Activated naive CD4-positive, alpha-beta T cell treated with anti-CD3 and anti-CD28 coated beads, Interleukin-2, amount 50 U/mL, for 16 hours (primary cell): ENCODE measurements at places on chromosomes 1 and 21.

- no peak for DNase-seq
These were observed 9.3 kb downstream of the RASSF5 start for GRCh38 chr1:206516728-206516990.

DNA sequence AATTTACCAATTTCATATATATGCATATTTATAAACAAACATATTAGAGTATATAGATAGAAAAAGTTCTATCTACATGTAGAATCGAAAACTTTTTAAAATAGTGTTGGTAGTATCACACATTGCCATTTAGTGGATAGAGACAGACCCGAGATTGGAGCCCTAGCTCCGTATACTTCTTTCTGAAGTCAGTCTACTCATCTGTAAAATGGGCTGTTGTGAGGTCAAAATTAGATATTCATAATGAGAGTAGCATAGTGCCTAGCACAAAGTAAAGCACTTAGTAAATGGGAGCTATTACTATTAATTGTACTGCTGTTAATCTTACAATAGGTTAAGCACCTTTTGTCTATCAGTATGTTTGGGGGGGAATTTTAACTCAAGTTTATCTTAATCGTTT is 4.2 kb upstream of the RSPH1 start:
- no peak for DNase-seq

DNA sequence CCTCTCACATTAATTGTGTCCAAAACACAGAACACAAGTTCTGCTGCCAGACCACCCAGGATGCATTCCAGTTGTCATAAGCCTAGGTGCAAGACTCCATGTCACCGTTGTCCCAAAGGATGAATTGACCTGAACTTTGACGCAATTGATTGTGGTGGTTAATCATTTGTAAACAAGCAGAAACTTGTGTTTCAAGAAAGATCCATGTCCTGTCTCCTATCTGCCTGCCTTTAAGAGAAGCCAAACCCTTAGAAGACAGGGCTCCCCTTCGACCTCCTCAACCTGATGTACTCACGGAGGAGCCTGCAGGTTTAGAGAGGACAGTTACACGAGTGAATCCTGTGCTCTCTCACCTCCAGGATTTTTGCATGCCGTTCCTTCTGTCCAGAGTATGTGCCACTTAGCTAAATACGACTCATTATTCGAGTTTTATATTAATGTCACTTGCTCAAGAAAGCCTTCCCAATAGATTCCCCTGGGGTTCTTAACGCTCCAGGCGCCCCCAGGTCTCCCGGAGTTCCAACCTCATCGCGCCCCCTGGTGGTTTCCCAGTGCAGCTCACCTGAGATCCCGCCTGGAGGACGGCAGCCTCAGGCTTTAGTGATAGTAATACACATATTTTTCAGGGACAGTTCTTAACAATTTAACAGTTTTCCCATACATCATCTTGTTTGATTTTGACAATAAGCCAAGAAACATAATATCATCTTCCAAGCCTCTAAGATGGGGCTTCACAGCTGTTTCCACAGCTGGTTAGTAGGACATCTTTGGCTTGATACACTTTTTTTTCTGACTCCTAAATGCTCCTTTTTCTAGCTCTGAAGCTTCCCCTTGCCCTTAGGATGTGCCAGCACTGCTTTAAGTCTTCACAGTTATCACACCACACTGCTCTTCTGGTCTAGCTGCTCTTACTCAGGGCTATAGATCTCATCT is 2.4 kb upstream of the C8B start:
- no peak for DNase-seq

GRCh38 chr1:61157468-61157987 is 75.2 kb downstream of the NFIA start:
- DNase-seq = no peak

DNA sequence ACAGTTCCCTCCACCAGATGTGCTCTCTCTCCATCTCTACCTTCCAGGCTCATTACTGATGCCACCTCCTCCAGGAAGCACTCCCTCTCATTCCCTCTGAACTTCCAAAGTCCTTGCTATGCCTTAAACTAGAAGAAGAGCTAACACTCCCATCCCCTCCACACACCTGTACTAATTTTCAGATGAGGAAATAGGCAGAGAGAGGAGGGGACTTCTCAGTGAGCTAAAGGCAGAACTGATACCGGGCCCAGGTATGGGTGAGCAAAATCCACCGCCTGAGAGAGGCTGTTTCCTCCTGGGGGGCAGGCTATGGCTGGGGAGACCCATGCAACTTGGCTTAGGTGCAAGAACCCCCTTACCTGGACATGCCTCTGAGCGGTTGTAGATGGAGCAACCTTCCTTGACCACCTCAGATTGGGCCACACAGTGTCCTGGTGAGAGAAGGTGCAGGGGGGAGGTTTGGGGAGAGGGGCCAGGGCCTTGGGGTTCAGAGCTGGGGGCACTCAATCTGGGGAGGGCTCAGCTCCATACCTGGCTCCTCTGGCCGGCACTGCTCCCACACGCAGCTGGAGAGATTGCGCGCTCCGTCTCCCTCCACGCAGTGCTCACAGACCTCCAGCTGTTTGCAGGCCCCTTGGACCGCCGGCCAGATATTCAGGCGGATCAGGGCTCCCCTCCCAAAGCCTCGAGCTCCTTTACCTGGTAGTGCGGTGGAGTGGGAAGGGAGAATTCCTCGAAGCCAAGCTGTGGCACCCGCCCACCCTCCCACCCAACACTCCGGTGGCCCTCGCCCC is 967 bp downstream of the CD164L2 start:
- no peak for DNase-seq

- DNase-seq = no peak
These were observed 8.5 kb downstream of the GNG12 start for GRCh38 chr1:67824766-67825165.

DNA sequence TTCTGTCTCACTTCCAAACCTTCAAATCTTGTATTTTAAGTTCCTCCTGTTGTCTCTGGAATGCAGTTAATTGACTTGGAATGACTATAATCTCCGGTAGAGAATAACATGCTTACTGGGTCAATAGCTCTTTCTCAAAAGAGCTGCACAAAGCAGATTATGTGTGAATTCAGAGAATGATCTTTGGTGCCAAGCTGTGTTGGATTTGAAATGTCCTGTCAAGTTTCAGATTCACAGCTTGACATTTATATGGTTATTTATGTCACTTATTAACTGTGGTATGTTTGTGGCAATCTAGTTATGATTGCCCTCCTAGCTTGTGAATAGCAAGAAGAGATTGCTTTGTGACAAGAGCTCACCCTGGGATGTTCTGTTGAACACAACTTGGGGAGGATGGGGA is 128.3 kb upstream of the KCNE2 start:
- DNase-seq = no peak

DNA sequence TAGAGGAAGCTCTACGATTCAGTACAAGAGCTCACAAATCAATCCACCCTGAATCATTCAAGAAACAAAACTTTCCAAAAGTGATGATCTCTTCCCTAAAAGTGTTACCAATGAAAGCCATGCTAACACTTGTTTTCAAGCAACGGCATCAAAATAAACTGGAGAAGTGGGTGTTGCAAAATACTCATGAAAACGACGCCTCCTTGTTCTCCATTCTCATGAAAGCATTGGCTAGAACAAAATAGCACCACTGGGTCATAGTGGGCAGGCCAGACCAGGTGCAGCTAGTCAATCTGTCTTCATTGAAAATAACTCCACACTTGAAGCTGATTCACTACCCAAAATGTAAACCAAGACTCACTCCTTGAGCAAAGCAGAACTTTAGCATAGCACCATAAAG is 4.3 kb downstream of the TIAM1 start:
- DNase-seq = no peak

- no peak for DNase-seq
These were observed 204.8 kb downstream of the AKT3 start for GRCh38 chr1:243645281-243645680.

- no peak for DNase-seq
These were observed 313.5 kb upstream of the SGIP1 start for GRCh38 chr1:66220477-66220876.

GRCh38 chr1:71422221-71422620 is 341.4 kb upstream of the ZRANB2 start:
- no peak for DNase-seq

GRCh38 chr1:198850196-198850595 is 211.4 kb downstream of the PTPRC start:
- no peak for DNase-seq

DNA sequence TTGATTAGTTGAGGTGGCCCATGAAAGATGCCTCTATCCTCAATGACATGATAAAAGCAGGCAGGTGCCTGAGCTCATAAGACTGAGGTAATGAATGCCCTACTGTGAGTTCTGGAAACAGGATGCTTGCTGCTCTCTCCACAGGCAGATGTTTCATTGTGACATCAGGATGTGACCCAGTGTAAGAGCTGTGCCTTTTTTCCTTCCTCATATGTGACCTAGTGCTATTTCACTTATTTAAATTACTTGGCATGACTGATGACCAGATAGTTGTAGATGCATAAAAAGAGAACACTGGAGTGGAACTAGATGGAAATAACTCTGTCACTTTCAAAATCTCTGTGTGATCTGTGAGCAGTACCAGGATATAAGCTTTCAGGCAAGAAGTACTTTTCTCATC is 31.9 kb downstream of the KIF14 start:
- no peak for DNase-seq

GRCh38 chr1:43653893-43654292 is 3.9 kb downstream of the KDM4A start:
- DNase-seq = no peak

GRCh38 chr1:56200442-56200841 is 378.9 kb downstream of the PLPP3 start:
- DNase-seq = no peak

GRCh38 chr1:107794571-107794970 is 170.4 kb downstream of the VAV3 start:
- no peak for DNase-seq

DNA sequence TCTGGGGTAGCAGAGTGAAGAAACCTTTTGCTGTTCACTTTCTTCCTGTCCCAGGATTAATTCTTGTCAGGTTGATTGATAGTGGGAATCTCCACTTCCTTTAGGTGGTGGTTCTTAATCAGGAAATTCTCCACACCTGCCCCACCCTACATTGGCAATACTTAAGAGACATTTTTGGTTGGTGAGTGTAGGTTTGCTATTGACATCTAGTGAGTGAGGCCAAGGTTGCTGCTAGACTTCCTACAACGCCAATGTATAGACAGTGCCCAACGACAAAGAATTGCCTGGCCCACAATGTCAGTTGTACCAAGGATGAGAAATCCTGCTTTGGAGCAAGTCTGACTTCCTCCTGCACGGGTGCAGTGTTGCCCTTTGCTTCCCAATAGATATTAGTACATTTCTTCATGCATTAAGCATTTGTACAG is 38.5 kb downstream of the MAP3K7CL start:
- DNase-seq = no peak

DNA sequence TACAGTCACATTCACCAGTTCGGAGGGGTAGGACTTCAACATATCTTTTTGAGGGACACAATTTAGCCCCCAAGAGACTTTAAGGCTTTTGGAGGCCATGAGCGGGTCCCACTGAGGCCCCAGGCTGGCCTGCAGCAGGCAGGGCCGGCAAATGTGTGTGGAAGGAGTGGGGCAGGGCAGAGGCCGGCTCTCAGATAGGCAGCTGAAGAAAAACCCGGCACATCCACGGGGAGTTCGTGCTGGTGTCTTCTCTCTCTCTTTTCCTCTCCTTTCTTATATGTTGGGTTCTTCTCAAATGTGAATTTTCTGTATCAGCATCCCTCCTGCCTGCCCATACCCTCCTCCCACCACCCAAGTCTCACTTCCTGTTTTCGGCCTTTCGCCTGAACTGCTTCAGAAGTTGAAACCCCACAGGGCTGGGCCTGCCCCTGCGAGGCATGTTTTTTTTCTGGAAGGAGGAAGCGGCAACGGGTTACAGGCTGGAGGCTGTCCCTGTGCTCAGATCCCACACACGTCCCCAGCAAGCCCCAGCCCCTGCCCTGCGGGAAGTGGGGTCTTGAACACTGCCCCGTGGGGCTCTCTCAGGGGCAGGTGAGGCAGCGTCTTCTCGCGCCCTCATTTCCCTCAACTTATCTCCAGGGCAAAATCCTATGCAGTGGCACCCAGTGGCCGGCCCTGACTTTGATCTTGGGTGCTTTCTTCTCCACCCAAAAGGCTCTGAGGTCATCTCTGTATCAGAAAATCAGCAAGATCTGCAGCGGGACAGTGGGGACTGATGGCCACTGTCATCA is 9.7 kb upstream of the UMODL1 start:
- DNase-seq = no peak

- DNase-seq = no peak
These were observed 118.7 kb downstream of the SYT2 start for GRCh38 chr1:202591515-202591914.

GRCh38 chr1:156704930-156705320 is 458 bp downstream of the CRABP2 start:
- DNase-seq = peak; percentile 50

DNA sequence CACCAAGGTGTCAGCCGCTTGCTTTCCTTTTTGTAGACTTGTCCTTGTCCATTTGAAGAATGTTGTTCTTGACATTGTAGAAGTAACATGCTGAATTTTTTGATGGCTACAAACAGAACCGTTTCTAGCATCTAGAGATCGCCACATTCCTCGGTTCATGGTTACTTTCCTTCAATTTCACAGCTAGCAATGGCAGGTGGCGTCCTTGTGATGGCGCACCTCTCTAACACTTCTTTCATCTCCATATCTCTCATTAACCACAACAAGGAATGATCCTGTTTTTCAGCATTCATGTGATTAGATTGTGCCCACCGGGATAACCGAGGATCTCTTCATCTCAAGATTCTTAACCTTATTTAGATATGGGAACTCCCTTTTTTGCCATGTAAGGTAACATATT is 2129.8 kb downstream of the NCAM2 start:
- no peak for DNase-seq

GRCh38 chr1:22816803-22817202 is 106.2 kb downstream of the EPHB2 start:
- no peak for DNase-seq

GRCh38 chr21:44792702-44793591 is 8.7 kb downstream of the UBE2G2 start:
- DNase-seq = peak; percentile 33

DNA sequence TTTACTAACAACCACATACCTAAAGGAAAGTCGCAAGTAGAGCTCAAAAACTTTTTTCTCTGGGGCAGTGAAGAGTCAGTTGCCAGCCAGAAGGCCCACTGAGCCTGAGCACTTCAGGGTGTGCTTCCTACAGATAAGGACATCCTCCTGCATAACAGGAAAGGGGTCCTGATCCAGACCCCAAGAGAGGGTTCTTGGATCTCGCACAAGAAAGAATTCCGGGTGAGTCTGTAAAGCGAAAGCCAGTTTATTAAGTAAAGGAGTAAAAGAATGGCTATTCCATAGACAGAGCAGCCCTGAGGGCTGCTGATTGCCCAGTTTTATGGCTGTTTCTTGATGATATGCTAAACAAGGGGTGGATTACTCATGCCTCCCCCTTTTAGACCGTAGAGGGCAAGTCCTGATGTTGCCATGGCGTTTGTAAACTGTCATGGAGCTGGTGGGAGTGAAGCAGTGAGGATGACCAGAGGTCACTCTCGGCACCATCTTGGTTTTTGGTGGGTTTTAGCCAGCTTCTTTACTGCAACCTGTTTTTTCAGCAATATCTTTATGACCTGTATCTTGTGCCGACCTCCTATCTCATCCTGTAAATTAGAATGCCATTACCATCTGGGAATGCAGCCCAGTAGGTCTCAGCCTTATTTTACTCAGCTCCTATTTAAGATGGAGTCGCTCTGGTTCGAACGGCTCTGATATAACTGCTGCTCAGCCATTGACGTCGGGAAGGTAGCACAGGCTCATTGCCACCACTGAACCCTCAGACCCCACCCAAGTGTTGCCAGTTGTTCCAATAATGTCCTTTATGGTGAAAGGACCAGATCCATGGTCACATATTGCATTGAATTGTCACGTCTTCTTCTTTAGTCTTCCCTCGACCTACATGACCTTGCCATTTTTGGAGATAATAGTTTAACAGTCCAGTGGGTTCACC is 96.6 kb upstream of the ERRFI1 start:
- no peak for DNase-seq
